ENCODE measurements at places on chromosomes 2 and 18.

- no peaks in the 10 kb centered on the region for H3K4me1 ChIP-seq
- no peak overlapping the region for H3K27ac ChIP-seq
- H3K27me3 ChIP-seq = no peaks in the 10 kb centered on the region
These were observed 1225.8 kb downstream of the SUCLG1 start for GRCh38 chr2:83233326-83233725.

- peaks cover 40% of the 10 kb centered on the region for H3K4me1 ChIP-seq
- no peaks in the 10 kb centered on the region for H3K36me3 ChIP-seq
- DNase-seq = no peak
- no peak overlapping the region for H3K4me3 ChIP-seq
- H3K27me3 ChIP-seq = no peaks in the 10 kb centered on the region
These were observed 215.4 kb downstream of the KLHL29 start for GRCh38 chr2:23600346-23600745.

DNA sequence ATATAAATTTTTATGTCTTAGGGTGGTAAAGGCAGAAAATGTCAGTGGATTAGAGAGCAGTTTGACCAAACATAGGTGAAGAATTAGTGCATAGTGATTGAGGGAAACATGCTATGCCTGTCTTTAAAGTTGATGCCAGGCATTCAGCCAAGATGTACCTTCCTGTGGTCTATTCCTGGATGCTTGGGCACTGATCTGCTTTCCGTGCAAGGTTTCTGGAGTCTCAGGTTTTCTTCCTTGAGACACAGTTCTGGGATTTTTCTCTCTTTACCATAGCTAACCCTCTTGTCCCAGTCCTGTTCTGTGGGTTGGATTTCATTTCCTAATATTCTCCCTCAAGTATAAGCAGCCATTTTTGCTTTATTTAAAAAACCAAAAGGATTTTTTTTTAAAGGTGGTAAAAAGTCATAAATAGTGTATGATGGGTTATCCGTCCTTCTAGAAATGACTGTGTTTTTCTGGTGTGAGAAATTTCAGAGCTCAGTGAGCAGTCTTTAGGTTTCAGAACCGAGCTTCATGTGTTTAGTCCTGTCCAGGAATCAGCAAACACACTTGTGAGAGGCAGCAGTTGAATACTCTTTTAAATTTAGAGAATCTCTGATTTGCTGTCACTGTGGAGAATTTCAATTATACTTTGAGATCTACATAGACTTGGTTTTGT, 43.0 kb upstream of the CYBRD1 start:
- no peaks in the 10 kb centered on the region for H3K4me1 ChIP-seq
- no peak for DNase-seq
- no peak overlapping the region for H3K4me3 ChIP-seq

DNA sequence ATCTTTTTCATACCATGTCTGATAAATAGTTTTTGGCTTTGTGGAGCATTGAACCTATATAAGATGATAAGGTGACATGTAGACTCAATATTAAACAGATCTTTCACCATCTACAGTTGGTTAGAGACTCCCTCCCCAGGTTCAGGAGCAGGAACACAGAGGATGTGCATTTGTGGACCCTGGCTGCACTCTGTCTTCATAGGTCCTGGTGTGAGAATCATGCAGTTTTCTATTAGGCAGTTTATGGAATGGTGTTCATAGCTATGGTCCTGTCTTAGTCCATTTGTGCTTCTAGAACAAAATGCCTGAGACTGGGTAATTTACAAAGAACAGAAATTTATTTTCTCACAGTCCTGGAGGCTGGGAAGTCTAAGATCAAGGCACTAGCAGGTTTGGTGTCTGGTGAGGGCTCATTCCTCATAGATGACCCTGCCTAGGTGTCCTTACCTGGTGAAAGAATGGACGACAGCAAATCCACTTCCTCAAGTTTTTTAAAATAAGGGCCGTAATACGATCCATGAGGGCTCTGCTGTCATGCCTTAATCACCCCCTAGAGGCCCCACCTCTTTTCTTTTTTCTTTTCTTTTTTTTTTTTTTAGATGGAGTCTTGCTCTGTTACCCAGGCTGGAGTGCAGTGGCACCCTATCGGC, 35.3 kb upstream of the FAM98A start:
- H3K4me1 ChIP-seq = no peaks in the 10 kb centered on the region
- H3K27me3 ChIP-seq = no peaks in the 10 kb centered on the region
- no peak for DNase-seq
- H3K27ac ChIP-seq = no peak overlapping the region
- no peak overlapping the region for H3K4me3 ChIP-seq
- no peaks in the 10 kb centered on the region for H3K36me3 ChIP-seq

GRCh38 chr2:216909541-216910210, 49.8 kb upstream of the TNP1 start:
- no peaks in the 10 kb centered on the region for H3K27me3 ChIP-seq
- H3K4me1 ChIP-seq = no peaks in the 10 kb centered on the region
- H3K36me3 ChIP-seq = no peaks in the 10 kb centered on the region
- H3K4me3 ChIP-seq = no peak overlapping the region
- no peak for DNase-seq

- H3K36me3 ChIP-seq = no peaks in the 10 kb centered on the region
- H3K4me3 ChIP-seq = no peak overlapping the region
- no peak overlapping the region for H3K27ac ChIP-seq
- DNase-seq = no peak
- H3K4me1 ChIP-seq = no peaks in the 10 kb centered on the region
- H3K27me3 ChIP-seq = no peaks in the 10 kb centered on the region
These were observed 91.5 kb upstream of the RGPD4 start for GRCh38 chr2:107735201-107735600.

DNA sequence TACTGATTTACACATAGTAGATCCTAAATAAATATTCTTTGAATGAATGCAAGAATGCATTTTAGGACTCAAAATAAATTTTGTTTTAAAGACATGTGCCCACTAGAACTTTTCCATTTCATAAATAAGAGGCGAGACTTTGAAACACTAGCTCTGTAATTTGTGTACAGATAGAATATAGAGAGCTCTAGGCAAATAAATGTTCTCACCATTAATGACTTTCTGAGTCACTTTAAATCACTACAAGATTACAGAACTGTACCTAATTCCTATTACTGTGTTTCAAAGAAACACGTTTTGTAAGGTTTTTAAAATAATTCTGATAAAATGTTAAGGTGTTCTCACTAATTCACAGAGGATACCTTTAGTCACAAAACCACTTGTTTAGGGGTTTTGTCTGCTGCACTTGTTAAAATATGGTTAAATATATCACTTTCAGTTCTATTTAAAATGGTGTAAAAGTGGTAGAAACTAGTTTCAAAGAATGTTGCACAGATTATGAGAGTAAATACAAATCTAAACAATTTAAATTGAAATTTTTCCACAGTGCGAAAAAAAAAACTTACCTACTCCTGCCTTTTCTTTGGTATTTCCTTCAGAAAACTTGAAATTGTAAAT, 158.7 kb upstream of the ZC3H15 start:
- H3K4me1 ChIP-seq = no peaks in the 10 kb centered on the region
- no peaks in the 10 kb centered on the region for H3K27me3 ChIP-seq
- DNase-seq = no peak
- H3K27ac ChIP-seq = no peak overlapping the region
- H3K4me3 ChIP-seq = no peak overlapping the region

- DNase-seq = peak; percentile 24
- H3K4me1 ChIP-seq = no peaks in the 10 kb centered on the region
- H3K27ac ChIP-seq = no peak overlapping the region
- no peak overlapping the region for H3K4me3 ChIP-seq
These were observed 11.6 kb upstream of the PSD4 start for GRCh38 chr2:113162173-113162572.

GRCh38 chr2:23009545-23010149, 375.3 kb upstream of the KLHL29 start:
- no peak overlapping the region for H3K27ac ChIP-seq
- DNase-seq = no peak
- H3K4me1 ChIP-seq = peaks cover 3% of the 10 kb centered on the region
- H3K36me3 ChIP-seq = no peaks in the 10 kb centered on the region

GRCh38 chr18:21040466-21040865, 71.1 kb downstream of the ROCK1 start:
- H3K4me1 ChIP-seq = peaks cover 6% of the 10 kb centered on the region
- H3K4me3 ChIP-seq = no peak overlapping the region
- no peak for DNase-seq
- no peak overlapping the region for H3K27ac ChIP-seq
- peaks cover 13% of the 10 kb centered on the region for H3K36me3 ChIP-seq
- no peaks in the 10 kb centered on the region for H3K27me3 ChIP-seq

GRCh38 chr2:38146907-38147307, 71.0 kb upstream of the CYP1B1 start:
- no peaks in the 10 kb centered on the region for H3K36me3 ChIP-seq
- no peak overlapping the region for H3K4me3 ChIP-seq
- H3K27me3 ChIP-seq = no peaks in the 10 kb centered on the region
- no peak for DNase-seq
- H3K4me1 ChIP-seq = peaks cover 23% of the 10 kb centered on the region

- H3K4me3 ChIP-seq = peak overlapping the region; percentile 78
- peak overlapping the region; percentile 82 for H3K27ac ChIP-seq
- H3K36me3 ChIP-seq = no peaks in the 10 kb centered on the region
- no peak for DNase-seq
These were observed 1.2 kb downstream of the ANTXR1 start for GRCh38 chr2:69013840-69014821.

- H3K4me1 ChIP-seq = peaks cover 18% of the 10 kb centered on the region
- peak; percentile 72 for DNase-seq
- peak overlapping the region; percentile 24 for H3K4me3 ChIP-seq
- no peaks in the 10 kb centered on the region for H3K36me3 ChIP-seq
These were observed 90.3 kb upstream of the MAP3K20 start for GRCh38 chr2:172985139-172985892.

DNA sequence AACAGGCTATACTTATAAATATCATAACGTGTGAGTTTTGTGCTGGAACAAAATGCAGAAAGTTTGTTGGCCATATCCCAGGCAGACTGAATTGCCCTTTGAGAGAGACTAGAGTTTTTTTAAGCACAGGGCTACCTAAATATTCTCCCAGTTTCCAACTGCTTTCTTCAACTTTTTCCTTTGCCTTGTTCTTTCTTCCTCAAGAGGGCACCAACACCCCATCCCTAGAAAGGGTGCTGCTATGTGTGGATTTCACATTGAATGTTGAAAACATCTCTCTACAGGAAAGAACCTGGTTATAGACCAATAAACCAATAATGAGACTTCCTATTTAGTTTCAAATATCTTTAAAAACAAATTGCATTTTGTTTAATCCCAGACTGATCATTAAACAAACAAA, 87.9 kb downstream of the ICOS start:
- peaks cover 12% of the 10 kb centered on the region for H3K4me1 ChIP-seq
- H3K4me3 ChIP-seq = no peak overlapping the region
- DNase-seq = peak; percentile 27
- no peaks in the 10 kb centered on the region for H3K27me3 ChIP-seq
- no peaks in the 10 kb centered on the region for H3K36me3 ChIP-seq

DNA sequence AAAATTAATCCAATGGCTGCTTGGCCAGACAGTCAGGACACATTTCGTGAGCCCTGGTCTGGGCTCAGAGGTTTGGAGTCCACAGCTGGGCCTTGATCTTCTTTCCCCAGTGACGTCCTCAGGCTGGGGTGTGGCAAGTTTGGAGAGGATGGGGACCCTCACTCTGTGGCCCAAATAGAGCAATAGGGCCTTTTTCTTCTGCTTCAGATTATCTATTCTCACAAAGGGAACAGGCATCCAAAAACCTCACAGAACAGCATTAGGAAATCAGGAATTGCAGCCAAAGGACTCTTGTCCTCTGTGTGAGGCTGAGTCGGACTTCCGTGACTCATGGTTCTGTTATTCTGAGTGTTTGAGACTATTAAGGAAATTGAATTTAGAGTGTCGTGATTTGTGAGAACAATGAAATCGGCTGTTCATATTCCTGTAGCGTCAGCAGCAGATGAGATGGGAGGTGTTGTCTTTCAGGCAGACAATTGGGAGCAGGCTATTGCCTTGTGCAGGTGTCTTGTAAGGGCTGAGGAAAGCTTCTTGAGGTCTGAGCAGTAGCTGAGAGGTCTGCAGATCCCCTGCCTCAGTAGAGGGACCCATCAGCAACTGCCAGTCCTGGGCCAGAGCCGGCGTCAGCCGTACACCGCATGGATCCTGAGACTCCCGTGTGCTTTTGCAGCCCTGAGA, 113.8 kb downstream of the SH3RF3 start:
- no peaks in the 10 kb centered on the region for H3K27me3 ChIP-seq
- H3K36me3 ChIP-seq = no peaks in the 10 kb centered on the region
- no peak overlapping the region for H3K4me3 ChIP-seq

DNA sequence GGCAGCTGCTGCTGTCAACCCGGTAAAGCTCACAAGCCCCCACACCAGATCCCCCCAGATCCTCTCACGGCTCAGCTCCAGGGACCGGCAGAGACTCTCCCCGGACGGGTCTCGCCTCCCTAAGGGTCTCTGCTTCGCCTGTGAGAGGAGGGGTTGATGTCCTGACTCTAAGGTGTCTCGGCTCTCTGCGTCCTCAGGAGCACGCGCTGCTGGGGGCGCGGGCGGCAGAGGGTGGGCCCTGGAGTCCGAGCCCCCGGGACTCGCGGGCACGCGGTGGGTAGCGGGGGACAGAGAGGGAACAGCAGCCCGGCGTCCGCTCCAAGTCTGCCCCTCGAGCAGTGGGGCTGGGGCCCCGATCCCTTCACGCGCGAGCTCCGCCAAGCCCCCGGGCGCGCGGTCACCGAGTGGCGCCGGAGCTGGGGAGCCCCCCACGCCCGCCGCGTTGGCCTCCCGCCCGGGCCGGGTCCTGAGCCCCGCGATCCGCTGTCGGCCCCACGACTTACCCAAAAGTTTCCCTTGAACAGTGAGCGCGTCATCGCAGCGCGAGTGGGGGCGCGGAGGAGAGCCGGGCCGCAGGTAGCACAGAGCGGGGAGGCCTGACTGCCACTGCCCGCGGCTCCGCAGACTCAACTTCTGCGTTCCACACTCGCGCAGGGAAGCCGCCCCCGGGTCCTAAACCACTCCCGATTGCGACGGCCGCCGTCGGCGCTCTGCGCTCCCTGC, at the start of gene PSTPIP2:
PSTPIP2 (minus strand) TSS at position 608 of the 723 bp plus-strand sequence; CDS start at position 536, 72 bp downstream.
- peak within 1 kb of the TSS; percentile 73 for H3K27ac ChIP-seq
- peaks cover 23% of the 10 kb centered on the region for H3K4me1 ChIP-seq
- no peaks in the 10 kb centered on the region for H3K27me3 ChIP-seq
- no peaks in the 10 kb centered on the region for H3K36me3 ChIP-seq
- peak; percentile 82 for DNase-seq
- peak within 1 kb of the TSS; percentile 84 for H3K4me3 ChIP-seq

DNA sequence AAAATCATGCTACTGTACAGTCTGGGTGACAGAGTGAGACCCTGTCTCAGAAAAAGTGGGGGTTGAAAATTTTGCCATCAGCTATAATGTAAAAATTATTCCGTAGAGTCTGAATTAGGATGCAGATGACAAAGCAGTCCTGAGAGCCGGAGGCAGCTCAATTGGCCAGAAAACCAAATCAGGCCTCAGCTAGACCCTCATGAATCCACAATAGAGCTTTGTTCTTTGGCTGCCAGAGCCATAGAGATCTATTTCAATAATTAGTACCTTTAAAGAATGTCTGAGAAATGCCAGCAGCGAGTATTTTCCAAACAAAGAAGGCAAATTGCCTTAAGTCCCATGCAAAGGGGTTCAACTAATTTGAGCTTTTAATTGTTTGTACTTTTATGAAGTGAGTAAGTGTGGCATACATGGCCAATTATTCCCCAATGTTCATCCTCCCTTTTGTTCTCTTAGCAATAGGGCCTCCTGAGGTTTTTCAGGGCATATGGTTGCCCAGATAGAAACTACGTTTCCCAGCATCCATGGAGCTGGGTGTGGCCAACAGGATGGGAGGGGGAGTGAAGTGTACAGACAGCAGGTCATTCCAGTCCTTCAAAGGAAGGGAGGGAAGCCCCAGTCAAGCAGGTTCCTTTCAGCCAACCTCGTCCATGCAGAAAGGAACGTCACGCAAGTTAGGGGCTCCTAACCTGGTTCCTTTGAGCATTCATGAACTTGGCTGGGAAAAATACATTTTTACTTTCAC, 211.3 kb upstream of the APCDD1 start:
- no peak overlapping the region for H3K27ac ChIP-seq
- peaks cover 5% of the 10 kb centered on the region for H3K4me1 ChIP-seq
- no peak overlapping the region for H3K4me3 ChIP-seq
- DNase-seq = no peak

- no peaks in the 10 kb centered on the region for H3K36me3 ChIP-seq
- no peak for DNase-seq
- H3K4me3 ChIP-seq = no peak overlapping the region
These were observed 13.2 kb downstream of the MEMO1 start for GRCh38 chr2:31997653-31998052.
